ENCODE measurements at places on chromosomes 2 and 18.

DNA sequence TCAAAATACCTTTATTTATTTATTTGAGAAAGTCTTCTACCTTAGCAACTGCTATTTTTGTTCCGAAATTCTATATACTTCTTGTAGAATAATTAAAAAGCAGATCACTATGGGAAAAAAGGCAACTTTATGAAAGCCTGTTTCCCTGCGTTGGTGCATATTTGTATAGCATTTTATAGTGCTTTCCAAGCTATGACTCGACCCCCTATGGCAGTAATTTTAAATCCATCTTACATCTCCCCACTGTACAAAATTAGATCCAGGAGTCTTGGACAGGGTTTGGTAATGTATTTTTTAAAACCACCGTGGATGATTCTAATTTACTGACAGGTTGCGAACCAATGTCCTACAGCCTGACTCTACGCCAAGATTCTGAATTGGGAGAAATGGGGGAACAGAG is 10.1 kb downstream of the TANK start:
- no peak for DNase-seq

GRCh38 chr2:160561551-160562295 is 68.1 kb upstream of the RBMS1 start:
- peak; percentile 55 for DNase-seq

GRCh38 chr18:35071819-35072247 is 30.6 kb downstream of the MAPRE2 start:
- no peak for DNase-seq

DNA sequence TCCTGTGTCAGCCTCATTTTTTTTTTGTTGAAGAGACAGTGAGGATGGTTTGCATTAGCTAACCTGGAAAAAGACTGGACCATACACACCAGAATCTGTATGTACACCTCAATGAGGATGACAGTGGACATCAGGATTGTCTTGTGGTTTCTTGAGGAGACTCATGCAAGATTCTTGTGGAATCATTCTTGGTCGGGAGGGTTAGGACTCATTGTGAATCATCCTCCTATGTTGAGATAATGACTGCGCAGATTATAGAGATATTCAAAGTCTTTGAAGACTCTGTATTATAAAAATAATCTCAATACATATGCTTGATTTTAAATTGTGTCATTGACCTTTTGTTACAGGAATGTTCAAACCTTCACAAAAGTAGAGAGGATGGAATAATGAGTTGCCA is 49.1 kb upstream of the DOCK10 start:
- DNase-seq, result no peak

- DNase-seq, result no peak
These were observed 259.3 kb downstream of the ZNF407 start for GRCh38 chr18:74856928-74857327.

DNA sequence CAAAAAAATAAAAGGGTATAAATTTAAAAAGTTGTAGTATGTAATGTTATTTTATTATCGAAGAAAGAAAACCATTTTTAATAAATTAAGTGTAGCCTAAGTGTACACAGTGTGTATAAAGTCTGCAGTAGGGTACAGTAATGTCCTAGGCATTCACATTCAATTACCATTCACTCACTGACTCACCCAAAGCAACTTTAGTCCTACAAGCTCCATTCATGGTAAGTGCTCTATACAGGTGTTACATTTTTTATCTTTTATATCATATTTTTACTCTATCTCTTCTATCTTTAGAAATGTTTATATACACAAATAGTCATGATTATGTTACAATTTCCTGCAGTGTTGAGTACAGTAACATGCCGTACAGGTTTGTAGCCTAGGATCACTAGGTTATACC is 59.5 kb downstream of the RABL2A start:
- no peak for DNase-seq

DNA sequence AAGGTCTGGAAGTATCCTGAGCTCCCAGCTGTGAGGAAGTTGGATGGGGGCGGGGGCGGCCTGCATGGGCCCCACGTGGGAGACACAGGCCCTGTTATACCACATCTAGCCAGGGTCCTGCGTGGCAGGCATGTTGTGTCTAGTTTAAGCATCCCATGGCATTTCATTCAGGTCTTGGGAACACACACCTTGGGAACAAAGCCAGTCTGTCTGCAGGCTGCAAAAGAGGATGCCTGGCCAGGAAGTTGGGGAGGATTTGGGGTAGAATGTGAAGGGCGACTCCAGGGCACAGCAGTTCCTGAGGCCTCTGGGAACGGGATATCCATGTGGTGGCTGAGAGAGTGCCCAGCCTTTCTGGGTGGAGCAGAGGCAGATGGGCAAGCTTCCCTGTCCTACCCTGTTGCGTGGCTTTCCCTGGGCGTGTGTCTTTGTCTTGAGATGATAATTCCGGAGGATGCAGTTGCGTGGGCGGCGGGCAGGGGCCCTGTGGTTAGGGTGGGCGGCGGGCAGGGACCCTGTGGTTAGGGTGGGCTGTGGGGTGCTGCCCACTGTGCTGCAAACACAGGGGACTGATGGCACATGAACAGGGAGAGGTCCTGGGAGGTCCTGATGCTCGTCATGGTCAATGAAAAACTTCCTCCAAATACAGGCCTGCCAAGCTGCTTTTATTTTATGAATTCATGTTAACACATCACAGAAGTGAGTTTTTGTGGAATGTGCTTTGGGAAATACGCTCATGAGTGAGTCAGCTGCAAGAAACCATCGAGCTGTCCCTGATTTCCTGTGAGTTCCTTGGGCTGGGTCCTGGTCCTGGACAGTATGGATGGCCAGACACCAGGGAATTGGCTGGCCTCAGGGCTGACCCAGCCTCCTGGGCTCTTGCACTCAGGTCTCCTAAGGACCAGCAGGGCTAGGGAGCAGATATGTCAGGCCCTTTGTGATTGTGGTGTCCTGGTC is 90.0 kb upstream of the HS6ST1 start:
- peak; percentile 59 for DNase-seq

- peak; percentile 9 for DNase-seq
These were observed 320.1 kb downstream of the OSR1 start for GRCh38 chr2:19038071-19039015.

DNA sequence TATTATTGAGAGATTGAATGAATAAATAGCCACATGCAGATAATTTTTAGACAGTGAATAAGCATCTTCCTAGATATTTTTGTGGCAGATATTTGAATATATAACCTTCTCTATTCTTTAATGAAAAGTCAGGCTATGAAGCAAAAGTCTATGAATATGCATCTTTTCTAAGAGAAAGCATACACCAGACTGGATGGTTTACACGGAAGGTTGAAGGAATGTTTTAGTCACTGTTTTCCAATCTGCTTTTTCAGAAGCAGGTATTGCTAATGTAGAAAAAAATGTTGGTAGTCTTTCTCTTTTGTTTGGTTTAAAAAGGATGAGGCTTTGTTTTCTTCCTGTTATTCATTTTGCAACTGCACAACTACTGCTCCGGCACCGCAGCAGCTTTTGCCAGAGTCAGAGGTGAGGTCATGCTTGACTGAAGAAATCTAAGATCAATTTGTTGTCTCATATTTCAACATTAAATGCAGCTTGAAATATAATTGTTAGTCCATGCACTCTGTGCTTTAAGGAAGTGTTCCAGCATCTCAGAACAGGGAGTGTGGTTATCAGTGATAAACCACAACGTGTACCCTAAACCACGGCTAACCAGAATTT is 1540.8 kb upstream of the PIK3C3 start:
- DNase-seq, result no peak

GRCh38 chr18:47204908-47205522 is 28.9 kb upstream of the IER3IP1 start:
- DNase-seq, result peak; percentile 72

- DNase-seq, result no peak
These were observed 136.2 kb downstream of the MTX2 start for GRCh38 chr2:176405477-176405876.

- DNase-seq, result no peak
These were observed 816.2 kb downstream of the MBD2 start for GRCh38 chr18:53408271-53408670.

GRCh38 chr2:239598011-239598731 is 197.4 kb upstream of the HDAC4 start:
- no peak for DNase-seq

GRCh38 chr18:39296293-39296888 is 1730.8 kb upstream of the CELF4 start:
- peak; percentile 81 for DNase-seq

- DNase-seq, result no peak
These were observed 238.2 kb downstream of the GCA start for GRCh38 chr2:162581959-162582798.

DNA sequence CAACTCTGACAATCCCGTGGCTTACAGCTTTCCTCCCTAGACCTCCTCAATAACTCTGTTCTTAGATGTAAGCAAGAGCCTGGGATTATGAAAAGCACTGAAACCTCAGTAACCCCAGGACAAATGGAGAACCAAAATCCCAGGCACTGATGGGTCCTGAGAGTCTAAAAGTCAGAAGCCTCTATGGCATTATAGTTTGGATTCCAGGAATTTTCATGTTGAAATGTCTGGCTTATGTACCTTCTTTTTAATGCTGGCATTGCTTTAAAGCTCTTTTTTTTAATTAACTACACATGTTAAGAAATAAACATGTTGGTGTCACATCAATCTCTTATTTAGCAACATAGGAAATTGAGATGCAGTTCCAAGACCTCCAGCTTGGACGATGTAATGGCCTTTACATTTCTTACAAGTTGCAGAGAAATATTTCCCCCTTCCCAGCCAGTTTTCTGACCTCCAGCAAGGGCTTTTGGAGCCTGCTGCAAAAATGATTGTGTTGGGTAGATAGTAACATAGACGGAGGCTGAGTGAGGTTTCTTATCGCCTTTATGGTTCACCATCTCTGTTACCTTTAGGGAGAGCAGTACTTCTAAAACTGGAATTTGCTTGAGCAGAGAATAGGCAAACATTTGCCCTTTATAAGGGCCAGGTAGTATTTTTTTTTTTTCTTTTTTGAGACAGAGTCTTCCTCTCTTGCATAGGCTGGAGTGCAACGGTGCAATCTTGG is 84.8 kb upstream of the RASGRP3 start:
- no peak for DNase-seq

DNA sequence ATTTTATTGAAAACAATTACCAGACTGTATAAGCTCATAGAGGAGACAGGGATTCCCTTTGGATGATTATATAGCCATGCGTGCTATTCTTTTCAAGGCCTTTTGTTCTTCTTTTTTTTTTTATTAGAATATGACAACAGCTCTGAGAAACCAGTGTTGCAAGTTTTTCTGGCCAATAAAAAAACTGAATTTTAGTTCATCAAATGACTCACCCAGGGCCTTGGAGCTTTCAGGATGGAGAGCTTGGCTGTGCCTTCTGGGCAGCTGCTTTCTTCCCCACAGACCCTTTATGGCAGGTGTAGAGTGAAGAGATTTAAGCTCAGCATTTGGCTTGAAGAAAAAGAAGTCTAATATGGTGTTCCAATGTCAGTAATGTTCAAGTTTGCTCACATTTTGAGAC is 497.9 kb upstream of the FANCL start:
- DNase-seq, result peak; percentile 41

- peak; percentile 84 for DNase-seq
These were observed 19.3 kb upstream of the HPCAL1 start for GRCh38 chr2:10283106-10284062.

DNA sequence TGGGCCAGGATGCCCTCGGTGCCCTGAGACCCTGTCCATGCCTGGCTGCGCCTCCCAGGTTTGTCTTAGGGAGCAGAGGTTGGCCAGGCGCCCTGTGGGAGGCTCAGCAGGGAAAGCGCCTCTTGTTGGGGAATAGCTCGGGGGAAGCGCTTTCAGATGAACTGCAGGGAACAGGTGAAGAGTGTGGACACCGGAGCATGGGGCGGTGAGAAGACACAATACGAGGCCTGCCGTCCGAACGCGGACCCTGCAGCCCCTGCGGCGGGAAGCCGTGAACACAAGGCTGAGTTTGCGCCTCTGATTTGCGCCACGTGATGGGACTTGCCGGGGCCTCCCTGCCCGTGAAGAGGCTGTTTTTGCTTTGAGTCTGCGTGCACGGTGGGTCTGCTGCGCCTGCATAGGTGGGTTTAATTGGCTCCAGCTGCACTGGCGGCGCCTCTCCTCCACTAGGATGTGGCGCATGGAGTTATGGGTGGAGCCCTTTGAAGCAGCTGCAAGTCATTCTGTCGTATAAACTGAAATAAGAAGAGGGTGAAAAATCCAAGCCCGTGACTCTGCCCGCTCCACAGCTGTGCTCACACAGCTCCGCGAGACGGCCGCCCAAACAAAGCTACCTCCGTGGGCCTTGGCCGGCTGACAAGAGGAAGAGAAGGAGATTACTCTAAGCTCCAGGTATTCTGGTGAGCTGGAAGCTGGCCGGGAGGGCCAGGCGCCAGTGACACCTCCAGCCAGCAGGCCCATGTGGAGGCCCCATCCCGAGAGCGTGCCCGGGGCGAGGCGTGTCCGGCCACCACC is 103.5 kb upstream of the CTDP1 start:
- no peak for DNase-seq

DNA sequence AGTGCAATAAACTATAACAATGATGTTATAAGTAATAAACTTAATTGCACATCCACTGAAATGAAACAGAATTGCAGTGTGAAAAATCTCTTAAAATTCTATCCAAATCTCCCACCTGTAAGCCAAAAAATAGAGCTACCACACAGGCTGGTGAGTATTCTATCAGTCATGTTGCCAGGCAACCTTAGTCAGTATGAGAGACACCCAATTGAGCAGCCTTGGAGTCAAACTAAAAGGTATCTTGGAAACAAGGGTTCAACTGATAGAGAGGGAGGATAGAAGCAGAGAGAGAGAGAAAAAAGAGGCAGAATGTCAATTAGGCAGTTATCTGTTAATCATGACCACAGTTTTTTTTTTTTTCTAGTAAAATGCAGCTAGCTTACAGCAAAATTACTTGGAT is 45.8 kb downstream of the GALNT13 start:
- DNase-seq, result no peak

- DNase-seq, result peak; percentile 38
These were observed 29.7 kb downstream of the ZC3H6 start for GRCh38 chr2:112305132-112305531.

- no peak for DNase-seq
These were observed 49.1 kb downstream of the DDX1 start for GRCh38 chr2:15640784-15641183.

DNA sequence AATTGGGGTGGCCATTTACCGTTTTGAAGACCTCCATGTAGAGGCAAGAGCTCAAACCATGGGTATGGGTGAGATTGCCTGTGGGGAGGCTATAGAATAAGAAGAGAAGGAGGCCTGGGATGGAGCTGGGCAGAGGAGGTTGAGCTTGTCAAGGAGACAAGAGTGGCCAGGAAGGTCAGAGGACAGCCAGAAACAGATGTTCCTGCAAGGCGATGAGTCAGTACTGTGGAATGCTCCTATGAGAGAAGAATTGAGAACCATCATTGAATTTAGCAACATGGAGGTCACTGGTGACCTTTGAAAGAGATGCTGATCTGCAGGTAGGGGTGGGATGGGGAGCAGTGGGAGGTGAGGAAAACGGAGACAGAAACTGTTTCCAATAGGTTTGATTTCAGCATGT is 3.5 kb downstream of the ACSL3 start:
- no peak for DNase-seq

DNA sequence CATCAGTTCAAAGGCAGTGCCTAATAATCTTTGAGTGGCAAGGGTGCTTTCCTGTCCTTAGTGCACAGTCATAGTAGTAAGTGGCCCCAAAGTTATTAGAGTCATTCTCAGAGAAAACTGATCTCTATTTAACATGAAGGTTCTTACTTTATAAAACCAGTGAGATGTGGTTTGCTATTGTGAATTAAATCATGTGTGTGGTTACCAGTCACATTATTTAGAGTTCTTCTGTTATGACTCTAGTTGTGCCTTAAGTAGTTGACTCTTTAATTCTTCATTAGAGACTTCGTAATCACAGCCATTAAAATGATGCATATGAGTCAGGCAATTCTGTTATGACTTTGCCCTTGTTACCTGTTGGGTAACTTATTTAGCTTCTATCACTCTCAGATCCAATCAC is 1392.9 kb upstream of the ACVR2A start:
- DNase-seq, result no peak
